Type B pancreatic cell (in vitro differentiated cells): ENCODE measurements at places on chromosomes 16 and 17. TPM values are rescaled to one million over a fixed set of nuclear protein-coding genes. Genes with fewer than 3 reads are reported as not detected.
A peak's percentile ranks its signal among the peaks of the same experiment; 100 is the strongest.

DNA sequence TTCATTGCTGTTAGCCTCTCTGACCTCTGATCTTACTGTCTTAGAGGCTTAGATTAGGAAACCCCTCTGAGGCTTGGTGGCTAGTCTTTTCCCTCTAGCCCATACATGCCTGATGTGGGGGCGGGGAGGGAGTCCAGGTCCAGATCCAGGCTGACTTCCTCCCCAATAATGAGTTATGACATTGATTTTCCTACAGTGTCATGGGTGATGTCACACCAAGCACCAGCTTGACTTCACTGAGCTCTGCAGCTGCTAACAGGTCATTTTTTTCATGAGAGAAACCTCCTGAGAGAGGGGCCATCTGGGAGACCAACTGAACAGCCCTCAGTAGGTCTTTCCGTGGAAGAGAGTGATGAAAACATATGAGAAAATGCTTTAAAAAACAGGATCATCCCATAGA is 180.2 kb upstream of the N4BP1 start:
- H3K36me3 ChIP-seq, result no peaks in the 10 kb centered on the region
- no peak for DNase-seq
- no peaks in the 10 kb centered on the region for H3K4me1 ChIP-seq
- no peak overlapping the region for H3K27ac ChIP-seq
- H3K4me3 ChIP-seq, result no peak overlapping the region
- H3K27me3 ChIP-seq, result peaks cover 7% of the 10 kb centered on the region

Gene CCL11
- not detected in 2 replicates for total RNA-seq

DNA sequence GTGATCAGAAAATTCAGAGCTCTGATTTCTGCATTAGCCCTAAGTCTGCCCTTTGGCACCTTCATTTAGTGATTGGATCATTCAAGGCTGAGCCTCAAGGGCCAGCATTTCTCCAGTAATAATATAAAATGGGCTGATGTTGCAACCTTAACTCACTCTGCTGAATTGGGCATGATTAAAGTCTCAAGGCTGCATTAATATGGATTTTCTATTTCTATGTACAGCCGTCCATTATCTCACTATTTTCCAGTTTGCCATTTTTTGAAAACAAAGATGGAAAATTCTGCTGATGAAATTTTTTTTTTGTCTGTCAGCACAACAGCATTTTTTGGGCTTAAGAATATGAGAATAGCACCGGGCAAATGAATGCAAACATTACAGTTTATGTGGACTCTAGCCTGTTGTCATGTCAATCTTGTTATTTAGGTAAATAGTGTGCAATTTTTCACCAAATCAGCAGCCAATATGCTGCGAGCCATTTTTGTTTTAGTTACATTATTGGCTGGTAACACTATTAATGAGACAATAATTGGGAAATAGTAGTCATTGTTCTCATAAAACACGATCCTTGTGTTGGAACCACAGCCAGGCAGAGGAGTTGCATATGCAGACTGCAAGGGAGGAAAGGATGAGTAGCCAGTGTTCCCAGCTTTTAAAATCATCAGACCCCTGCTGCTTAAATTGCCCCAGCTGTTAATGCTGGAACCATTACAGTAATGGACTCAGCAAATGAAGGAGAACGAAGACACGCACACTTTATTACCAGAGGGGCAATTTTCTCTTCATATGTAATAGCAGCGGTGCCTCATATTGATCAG is 10.5 kb downstream of the FTO start:
- no peaks in the 10 kb centered on the region for H3K27me3 ChIP-seq
- H3K27ac ChIP-seq, result no peak overlapping the region
- no peak for DNase-seq
- peaks cover 8% of the 10 kb centered on the region for H3K36me3 ChIP-seq
- H3K4me3 ChIP-seq, result no peak overlapping the region
- H3K4me1 ChIP-seq, result peaks cover 17% of the 10 kb centered on the region

DNA sequence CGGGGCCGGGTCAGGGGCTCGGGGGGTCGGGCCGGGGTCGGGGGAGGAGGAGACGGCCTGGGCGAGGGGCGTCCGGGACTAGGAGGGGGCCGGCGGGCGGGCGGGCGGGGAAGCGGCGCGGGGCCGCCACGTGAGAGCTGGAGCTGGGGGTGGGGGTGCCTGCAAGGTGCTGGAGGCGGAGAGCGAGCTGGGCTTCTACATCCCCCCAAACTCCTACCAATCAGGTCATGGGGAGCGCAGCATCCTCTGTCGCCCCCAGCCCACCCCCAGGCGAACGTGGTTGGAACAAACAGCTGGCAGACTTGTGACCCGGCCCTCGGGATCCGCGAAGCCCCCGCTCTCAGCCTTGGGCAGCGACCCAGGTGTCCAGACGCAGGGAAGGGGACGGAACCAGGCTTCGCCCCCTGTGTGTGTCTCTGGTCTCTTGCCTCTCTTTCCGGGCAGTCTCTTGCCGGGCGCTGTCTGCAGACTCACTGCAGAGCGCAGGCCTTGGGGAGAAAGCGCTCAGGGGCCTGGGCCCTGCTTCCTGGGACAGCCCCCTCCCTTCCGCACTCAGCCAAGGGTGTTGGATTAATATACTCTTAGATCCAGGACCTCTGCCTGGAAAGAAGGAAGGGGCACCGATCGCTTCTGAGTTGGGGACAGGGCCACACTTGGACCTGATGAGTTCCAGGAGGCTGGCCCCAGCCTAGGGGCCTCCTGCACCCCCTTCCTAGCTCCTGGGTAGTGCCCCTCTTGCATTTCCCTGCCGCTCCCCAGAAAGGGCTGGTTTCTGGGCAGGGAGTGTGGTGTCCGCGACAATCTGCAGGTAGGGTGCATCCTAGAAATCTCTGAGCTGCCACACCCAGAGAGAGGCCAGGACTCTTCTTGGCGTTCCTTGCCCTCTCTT is 722 bp downstream of the RASL10B start:
- H3K27ac ChIP-seq, result no peak overlapping the region
- H3K4me1 ChIP-seq, result peaks cover 35% of the 10 kb centered on the region
- H3K27me3 ChIP-seq, result peaks cover 10% of the 10 kb centered on the region
- peak; percentile 70 for DNase-seq
- peak overlapping the region; percentile 92 for H3K4me3 ChIP-seq

Gene ZACN
- 0.29 TPM in 1 of 2 replicates, not detected in the other for total RNA-seq

GRCh38 chr16:84503751-84504395 is 586 bp downstream of the MEAK7 start:
- no peak for DNase-seq
- peak overlapping the region; percentile 92 for H3K4me3 ChIP-seq
- H3K36me3 ChIP-seq, result peaks cover 4% of the 10 kb centered on the region
- no peaks in the 10 kb centered on the region for H3K27me3 ChIP-seq
- H3K4me1 ChIP-seq, result peaks cover 17% of the 10 kb centered on the region

GRCh38 chr17:4045487-4045886 is 81.2 kb upstream of the ATP2A3 start:
- no peak overlapping the region for H3K4me3 ChIP-seq
- no peaks in the 10 kb centered on the region for H3K27me3 ChIP-seq
